ENCODE measurements at places on chromosomes 1 and 21. TPM values are rescaled to one million over a fixed set of nuclear protein-coding genes. Genes with fewer than 3 reads are reported as not detected.

The SLC19A2 gene
- polyA plus RNA-seq, result 4.9 TPM

The SAMD11 gene
- 6.0 TPM for polyA plus RNA-seq

The SPRR2F gene
- polyA plus RNA-seq, result 0.28 TPM

The RGSL1 gene
- polyA plus RNA-seq, result 0.43 TPM

The ADARB1 gene
- 23.1 TPM for polyA plus RNA-seq

The C1QB gene
- polyA plus RNA-seq, result 18.1 TPM

The L1TD1 gene
- polyA plus RNA-seq, result 0.73 TPM

The UMODL1 gene
- polyA plus RNA-seq, result not detected

The CD5L gene
- not detected for polyA plus RNA-seq

The RBP7 gene
- polyA plus RNA-seq, result 4.2 TPM

The FCRL4 gene
- polyA plus RNA-seq, result not detected

The RHD gene
- 0.74 TPM for polyA plus RNA-seq

The ARHGEF16 gene
- 0.38 TPM for polyA plus RNA-seq

The CIART gene
- 2.9 TPM for polyA plus RNA-seq

The TEKT2 gene
- polyA plus RNA-seq, result 0.64 TPM

The WDR64 gene
- 0.06 TPM for polyA plus RNA-seq

GRCh38 chr1:27332536-27333281 is 9.1 kb upstream of the SYTL1 start:
- H3K27ac ChIP-seq, result no peak overlapping the region
- H3K4me1 ChIP-seq, result no peaks in the 10 kb centered on the region
- DNase-seq, result peak; percentile 32

- H3K4me1 ChIP-seq, result no peaks in the 10 kb centered on the region
- no peaks in the 10 kb centered on the region for H3K27me3 ChIP-seq
- no peak overlapping the region for H3K4me3 ChIP-seq
- no peak overlapping the region for H3K27ac ChIP-seq
- H3K36me3 ChIP-seq, result no peaks in the 10 kb centered on the region
Measured at GRCh38 chr1:153456396-153456795, 4.1 kb downstream of the S100A7 start.

- peaks cover 20% of the 10 kb centered on the region for H3K4me1 ChIP-seq
- H3K27ac ChIP-seq, result peak overlapping the region; percentile 79
- H3K4me3 ChIP-seq, result no peak overlapping the region
Measured at GRCh38 chr1:19495799-19496526, 10.6 kb upstream of the CAPZB start.

- H3K27me3 ChIP-seq, result no peaks in the 10 kb centered on the region
- no peak overlapping the region for H3K27ac ChIP-seq
- no peak overlapping the region for H3K4me3 ChIP-seq
- peaks cover 9% of the 10 kb centered on the region for H3K4me1 ChIP-seq
- DNase-seq, result no peak
- H3K36me3 ChIP-seq, result peaks cover 8% of the 10 kb centered on the region
Measured at GRCh38 chr1:31725134-31725533, 21.3 kb upstream of the COL16A1 start.

GRCh38 chr1:17206196-17206595 is 1.3 kb downstream of the PADI1 start:
- H3K4me1 ChIP-seq, result peaks cover 2% of the 10 kb centered on the region
- H3K36me3 ChIP-seq, result no peaks in the 10 kb centered on the region
- no peak overlapping the region for H3K27ac ChIP-seq
- H3K27me3 ChIP-seq, result peaks cover 8% of the 10 kb centered on the region
- no peak for DNase-seq
- no peak overlapping the region for H3K4me3 ChIP-seq

- H3K27me3 ChIP-seq, result no peaks in the 10 kb centered on the region
- H3K4me1 ChIP-seq, result no peaks in the 10 kb centered on the region
- H3K27ac ChIP-seq, result no peak overlapping the region
- no peak for DNase-seq
- H3K36me3 ChIP-seq, result no peaks in the 10 kb centered on the region
Measured at GRCh38 chr1:157639800-157640199, 41.9 kb upstream of the FCRL4 start.

GRCh38 chr21:46472246-46472645 is 13.6 kb downstream of the DIP2A start:
- H3K27me3 ChIP-seq, result no peaks in the 10 kb centered on the region
- H3K36me3 ChIP-seq, result peaks cover 3% of the 10 kb centered on the region
- H3K4me3 ChIP-seq, result no peak overlapping the region
- H3K4me1 ChIP-seq, result peaks cover 4% of the 10 kb centered on the region
- no peak overlapping the region for H3K27ac ChIP-seq

GRCh38 chr1:8350914-8351684 is 33.2 kb downstream of the SLC45A1 start:
- H3K27me3 ChIP-seq, result peaks cover 2% of the 10 kb centered on the region
- H3K27ac ChIP-seq, result no peak overlapping the region
- H3K36me3 ChIP-seq, result peaks cover 44% of the 10 kb centered on the region
- DNase-seq, result no peak
- no peak overlapping the region for H3K4me3 ChIP-seq

- no peak overlapping the region for H3K4me3 ChIP-seq
- H3K27me3 ChIP-seq, result no peaks in the 10 kb centered on the region
- peak; percentile 63 for DNase-seq
- H3K36me3 ChIP-seq, result peaks cover 19% of the 10 kb centered on the region
- peak overlapping the region; percentile 9 for H3K27ac ChIP-seq
Measured at GRCh38 chr21:17783481-17784179, 35.5 kb downstream of the C21orf91 start.

DNA sequence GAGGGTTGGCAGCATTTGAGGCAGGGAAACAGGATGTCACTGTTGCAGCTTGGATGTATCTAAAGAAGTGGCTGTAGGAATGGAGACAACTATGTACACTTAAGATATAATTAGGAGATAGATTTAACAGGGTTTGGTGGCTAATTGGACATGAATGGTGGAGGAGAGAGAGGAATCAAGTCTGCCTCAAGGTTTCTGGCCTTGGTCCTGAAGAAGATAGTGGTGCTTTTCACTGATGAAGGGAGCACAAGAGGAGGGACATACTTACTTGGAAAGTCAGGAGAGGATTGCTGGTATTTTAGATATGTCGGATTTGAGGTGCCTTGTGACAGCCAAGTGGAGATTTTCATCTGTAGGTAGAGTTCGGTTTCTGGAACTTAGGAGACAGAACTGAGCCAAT is 123.9 kb downstream of the ST6GALNAC3 start:
- no peaks in the 10 kb centered on the region for H3K36me3 ChIP-seq
- no peak overlapping the region for H3K4me3 ChIP-seq
- no peak overlapping the region for H3K27ac ChIP-seq
- no peak for DNase-seq
- no peaks in the 10 kb centered on the region for H3K4me1 ChIP-seq

- no peaks in the 10 kb centered on the region for H3K27me3 ChIP-seq
- H3K4me3 ChIP-seq, result no peak overlapping the region
- H3K4me1 ChIP-seq, result no peaks in the 10 kb centered on the region
- peak; percentile 8 for DNase-seq
Measured at GRCh38 chr1:174000371-174000770, 21.8 kb downstream of the RC3H1 start.

DNA sequence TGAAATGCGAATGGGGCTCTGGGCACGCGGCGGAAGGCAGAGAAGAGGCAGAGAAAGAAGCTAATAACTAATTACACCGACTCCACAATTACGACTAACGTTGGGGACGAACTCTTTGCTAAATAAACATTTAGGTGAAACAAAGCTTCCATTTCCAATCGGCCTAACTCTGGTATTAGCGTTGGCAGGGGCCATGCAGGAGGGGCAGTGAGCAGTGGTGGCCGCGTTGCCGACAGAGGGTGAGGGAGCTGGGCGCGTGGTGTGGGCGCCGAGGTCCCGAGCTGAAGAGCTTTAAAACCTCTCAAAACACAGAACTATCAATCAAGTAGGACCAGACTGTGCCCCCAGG is 553 bp upstream of the NDUFV3 start:
- peak overlapping the region; percentile 95 for H3K27ac ChIP-seq
- H3K4me1 ChIP-seq, result peaks cover 5% of the 10 kb centered on the region
- no peaks in the 10 kb centered on the region for H3K27me3 ChIP-seq
- peak overlapping the region; percentile 84 for H3K4me3 ChIP-seq

GRCh38 chr1:150269451-150269850 is 635 bp upstream of the APH1A start:
- peaks cover 28% of the 10 kb centered on the region for H3K36me3 ChIP-seq
- no peak for DNase-seq
- no peaks in the 10 kb centered on the region for H3K27me3 ChIP-seq
- peaks cover 36% of the 10 kb centered on the region for H3K4me1 ChIP-seq
- peak overlapping the region; percentile 96 for H3K27ac ChIP-seq
- H3K4me3 ChIP-seq, result peak overlapping the region; percentile 92

DNA sequence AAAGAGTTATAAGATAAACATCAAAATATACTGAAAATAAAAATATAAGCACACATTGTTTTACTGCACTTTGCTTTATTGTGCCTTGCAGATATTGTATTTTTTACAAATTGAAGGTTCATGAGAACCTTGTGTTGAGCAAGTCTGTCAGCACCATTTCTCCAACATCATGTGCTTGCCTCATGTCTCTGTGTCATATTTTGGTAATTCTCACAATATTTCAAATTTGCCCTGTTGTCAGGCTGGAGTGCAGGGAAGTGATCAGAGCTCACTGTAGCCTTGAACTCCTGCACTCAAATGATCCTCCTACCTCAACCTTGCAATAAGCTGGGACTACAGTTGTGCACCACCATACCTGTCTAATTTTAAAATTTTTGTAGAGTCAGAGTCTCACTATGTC is 21.3 kb upstream of the CNIH3 start:
- H3K36me3 ChIP-seq, result no peaks in the 10 kb centered on the region
- no peaks in the 10 kb centered on the region for H3K4me1 ChIP-seq
- H3K4me3 ChIP-seq, result no peak overlapping the region
- no peak overlapping the region for H3K27ac ChIP-seq
- DNase-seq, result no peak

- no peaks in the 10 kb centered on the region for H3K27me3 ChIP-seq
- no peak overlapping the region for H3K4me3 ChIP-seq
- no peaks in the 10 kb centered on the region for H3K4me1 ChIP-seq
- H3K36me3 ChIP-seq, result peaks cover 35% of the 10 kb centered on the region
- no peak overlapping the region for H3K27ac ChIP-seq
- DNase-seq, result no peak
Measured at GRCh38 chr21:41897047-41897669, 18.0 kb upstream of the PRDM15 start.

DNA sequence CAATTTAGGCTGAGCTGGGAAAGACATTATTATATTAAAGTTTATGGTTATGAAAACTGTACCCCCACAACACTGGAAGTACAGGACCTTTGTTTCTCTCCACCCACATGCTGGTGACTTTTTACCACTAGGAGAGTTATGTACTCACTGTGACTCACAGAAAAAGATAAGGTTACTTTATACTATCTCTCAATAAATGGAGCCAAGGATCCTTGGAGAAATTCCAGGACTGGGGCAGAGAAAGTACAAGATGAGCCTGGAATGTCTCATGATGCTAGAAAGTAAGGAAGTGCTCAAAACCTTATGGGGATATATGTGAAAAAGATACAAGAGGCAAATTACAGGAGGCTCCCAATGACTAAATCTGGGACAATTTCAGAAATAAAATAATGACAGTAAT is 63.9 kb upstream of the C1orf105 start:
- peaks cover 38% of the 10 kb centered on the region for H3K4me1 ChIP-seq
- no peaks in the 10 kb centered on the region for H3K36me3 ChIP-seq
- peak overlapping the region; percentile 15 for H3K27ac ChIP-seq
- no peaks in the 10 kb centered on the region for H3K27me3 ChIP-seq

GRCh38 chr1:115656461-115657077 is 14.8 kb downstream of the VANGL1 start:
- peaks cover 19% of the 10 kb centered on the region for H3K36me3 ChIP-seq
- no peak overlapping the region for H3K4me3 ChIP-seq
- no peak overlapping the region for H3K27ac ChIP-seq
- no peaks in the 10 kb centered on the region for H3K27me3 ChIP-seq
- DNase-seq, result no peak

DNA sequence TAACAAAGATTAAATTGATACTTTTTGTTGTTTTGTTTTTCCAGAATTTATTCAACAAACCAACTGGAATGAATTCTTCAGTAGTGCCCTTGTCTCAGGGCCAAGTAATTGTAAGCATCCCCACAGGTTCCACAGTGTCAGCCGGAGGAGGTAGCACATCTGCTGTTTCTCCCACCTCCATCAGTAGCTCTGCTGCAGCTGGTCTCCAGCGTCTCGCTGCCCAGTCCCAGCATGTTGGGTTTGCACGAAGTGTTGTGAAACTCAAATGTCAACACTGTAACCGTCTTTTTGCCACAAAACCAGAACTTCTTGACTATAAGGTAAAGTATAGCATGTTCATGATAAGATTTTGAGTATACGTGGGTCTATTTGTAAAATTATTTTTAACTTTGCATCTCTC is 118.5 kb downstream of the ZMYM4 start:
- peaks cover 34% of the 10 kb centered on the region for H3K36me3 ChIP-seq
- no peak for DNase-seq
- no peak overlapping the region for H3K4me3 ChIP-seq
- H3K4me1 ChIP-seq, result no peaks in the 10 kb centered on the region
- no peak overlapping the region for H3K27ac ChIP-seq

GRCh38 chr1:202890392-202890791 is 1.4 kb upstream of the RABIF start:
- peaks cover 34% of the 10 kb centered on the region for H3K36me3 ChIP-seq
- H3K27me3 ChIP-seq, result no peaks in the 10 kb centered on the region
- peaks cover 3% of the 10 kb centered on the region for H3K4me1 ChIP-seq
- no peak overlapping the region for H3K27ac ChIP-seq

GRCh38 chr1:30014031-30014430 is 709.4 kb downstream of the MATN1 start:
- no peak overlapping the region for H3K4me3 ChIP-seq
- no peak overlapping the region for H3K27ac ChIP-seq
- DNase-seq, result no peak
- H3K4me1 ChIP-seq, result no peaks in the 10 kb centered on the region
- no peaks in the 10 kb centered on the region for H3K36me3 ChIP-seq

- no peaks in the 10 kb centered on the region for H3K27me3 ChIP-seq
- H3K36me3 ChIP-seq, result peaks cover 35% of the 10 kb centered on the region
- H3K4me1 ChIP-seq, result peaks cover 8% of the 10 kb centered on the region
- H3K4me3 ChIP-seq, result no peak overlapping the region
- H3K27ac ChIP-seq, result no peak overlapping the region
Measured at GRCh38 chr1:119958223-119958622, 61.9 kb upstream of the ADAM30 start.

DNA sequence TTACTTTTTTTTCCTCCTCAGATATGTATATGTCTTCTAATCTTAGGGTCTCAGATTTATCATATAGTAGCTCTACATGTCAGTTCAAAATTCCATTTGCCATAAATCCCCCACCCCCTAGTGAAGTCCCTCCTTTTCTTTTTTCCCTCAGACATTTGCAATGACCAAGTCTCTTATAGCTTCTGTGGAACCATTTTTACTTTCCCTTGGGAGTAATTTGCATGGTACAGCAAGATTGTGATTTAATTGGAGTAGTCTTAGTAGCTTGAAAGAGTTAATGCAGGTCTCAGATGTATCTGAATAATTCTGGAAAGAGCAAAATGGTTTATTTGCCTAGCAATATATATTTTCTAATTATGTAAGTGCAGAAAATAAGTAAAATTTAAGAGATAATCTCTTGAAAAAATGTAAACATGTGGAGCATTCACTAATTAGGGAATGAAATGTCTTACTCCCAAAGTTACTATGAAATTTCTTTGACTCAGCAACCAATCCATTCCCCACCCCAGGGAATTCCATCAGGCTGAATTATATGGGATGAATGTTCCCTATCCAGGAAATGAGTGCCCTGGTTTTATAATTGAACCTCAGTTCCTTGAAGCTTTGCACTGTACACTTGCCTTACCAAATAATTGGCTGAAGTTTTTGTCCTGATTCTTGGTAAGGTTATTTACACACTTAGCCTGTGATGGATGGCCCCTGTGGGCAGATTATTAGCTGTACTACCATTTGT is 267.0 kb downstream of the DNM3 start:
- no peaks in the 10 kb centered on the region for H3K27me3 ChIP-seq
- peak; percentile 35 for DNase-seq
- H3K36me3 ChIP-seq, result no peaks in the 10 kb centered on the region
- H3K4me3 ChIP-seq, result no peak overlapping the region

Data from muscle of leg (tissue), 16 donors.